ENCODE measurements at places on chromosomes 3 and 15.

DNA sequence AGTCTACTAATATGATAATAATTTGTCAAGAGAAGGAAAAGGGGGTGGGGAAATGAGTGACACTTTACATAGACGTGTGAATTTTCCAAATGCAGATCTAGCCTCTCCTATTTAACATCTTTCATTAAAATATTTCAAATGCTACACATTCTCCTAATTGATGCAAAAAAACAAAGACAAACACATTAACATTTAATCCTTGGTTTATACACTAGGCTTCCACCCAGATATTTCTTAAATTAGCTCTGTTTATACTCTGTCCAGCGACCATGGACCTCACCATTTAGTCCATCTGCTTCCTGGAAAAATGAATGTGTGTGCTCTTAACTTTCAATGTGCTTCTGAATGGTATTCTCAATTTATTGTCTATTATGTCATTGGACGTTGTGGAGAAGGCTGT is 409.9 kb downstream of the LSAMP start:
- no peak for DNase-seq

- no peak for DNase-seq
These were observed 80.2 kb downstream of the ARNT2 start for GRCh38 chr15:80484333-80484864.

- DNase-seq = no peak
These were observed 3.5 kb downstream of the ZNF710 start for GRCh38 chr15:90004671-90005070.

GRCh38 chr3:10371167-10371566 is 50.3 kb upstream of the SEC13 start:
- DNase-seq = no peak

DNA sequence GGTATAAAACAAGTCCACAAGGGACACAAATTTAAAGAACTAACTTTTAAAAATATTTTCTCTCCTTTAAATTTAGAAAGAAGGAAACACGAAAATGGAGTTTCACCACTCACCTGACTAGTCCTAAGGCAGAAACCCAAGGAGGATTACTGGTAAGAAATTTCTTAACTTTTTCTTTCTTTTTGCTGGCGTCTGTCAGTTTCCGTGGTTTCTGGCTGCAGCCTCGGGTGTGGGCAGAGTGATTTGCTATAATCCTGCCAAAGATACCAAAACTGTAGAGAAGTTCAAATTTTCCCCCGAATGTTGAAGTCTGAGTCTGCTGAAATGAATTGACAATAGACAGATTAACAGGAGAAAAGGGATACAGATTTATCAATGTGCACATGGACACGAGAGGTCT is 843.6 kb upstream of the ALCAM start:
- no peak for DNase-seq

GRCh38 chr3:121698901-121699300 is 38.2 kb upstream of the HCLS1 start:
- DNase-seq = no peak

GRCh38 chr15:81888748-81889484 is 156.9 kb downstream of the MEX3B start:
- no peak for DNase-seq

GRCh38 chr3:11154036-11154952 is at the start of gene HRH1:
TSS of gene HRH1 (plus strand) at chr3:11154493. CDS start at chr3:11259038, 104,545 bp downstream.
- no peak for DNase-seq

GRCh38 chr15:63765338-63765737 is 68.4 kb downstream of the HERC1 start:
- DNase-seq = no peak

DNA sequence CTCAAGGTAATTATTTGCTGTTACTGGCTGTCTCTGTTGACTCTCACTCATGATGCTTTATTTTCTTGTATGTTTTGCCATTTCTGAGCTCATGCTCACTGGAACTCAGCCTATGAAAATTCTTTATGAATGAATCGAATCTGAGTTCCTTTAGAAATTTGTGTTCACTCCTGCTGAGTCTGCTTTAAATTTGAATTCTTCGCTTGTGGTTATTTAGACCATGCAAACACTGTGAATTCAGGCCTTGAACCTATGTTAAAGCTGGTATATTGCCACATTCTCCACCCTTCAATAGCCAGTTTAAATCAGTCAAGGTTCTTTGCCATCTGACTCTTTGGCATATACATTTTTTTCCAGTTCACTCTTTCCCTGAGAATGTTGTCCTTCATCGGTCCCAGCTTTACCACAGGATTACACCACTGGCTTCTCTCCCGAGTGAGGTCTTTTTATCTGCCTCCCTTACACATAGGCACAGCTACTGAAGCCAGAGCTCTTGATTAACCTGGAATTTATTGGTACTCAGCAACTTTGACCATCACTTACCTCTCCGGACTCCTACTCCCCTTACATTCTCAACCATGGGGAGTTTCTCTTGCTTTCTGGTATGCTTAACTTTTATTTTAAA is 400.6 kb downstream of the VPS13C start:
- no peak for DNase-seq

Data from T-helper 1 cell (primary cell).